ENCODE measurements at places on chromosomes 1 and 21.

DNA sequence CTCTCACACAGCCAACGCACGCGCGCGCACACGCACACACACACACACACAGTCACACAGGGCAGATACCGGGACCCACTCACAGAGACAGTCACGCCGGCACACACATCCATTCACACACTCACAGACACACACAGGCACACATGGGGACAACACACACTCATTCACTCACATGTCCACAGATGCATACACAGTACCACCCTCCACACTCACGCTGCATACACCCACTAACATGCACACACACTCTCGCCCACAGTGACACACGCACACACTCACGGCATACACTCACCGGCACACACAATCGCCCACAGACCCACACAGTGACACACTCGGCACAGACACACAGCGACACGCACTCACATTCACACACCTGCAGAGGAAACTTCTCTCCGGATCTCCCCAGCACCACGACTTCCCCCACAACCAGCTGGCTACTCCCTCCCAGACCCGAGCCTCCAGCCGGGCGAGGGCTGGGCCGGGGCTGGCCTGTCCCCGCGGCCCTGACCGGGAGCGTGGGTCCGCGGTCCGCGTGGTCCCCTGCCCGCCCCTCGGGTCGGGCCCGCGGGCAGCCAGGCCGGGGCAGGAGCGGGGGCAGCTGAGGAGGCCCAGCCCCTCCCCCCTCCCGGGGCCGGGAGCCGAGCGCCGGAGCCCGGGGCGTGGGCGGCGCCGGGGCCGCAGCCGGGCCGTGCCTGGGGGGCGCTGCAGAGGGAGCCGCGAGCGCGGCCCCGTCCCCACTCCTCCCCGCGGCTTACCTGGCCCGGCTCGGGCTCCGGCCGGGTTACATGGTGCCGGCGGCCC is 552 bp downstream of the DLGAP3 start:
- no peak for DNase-seq

DNA sequence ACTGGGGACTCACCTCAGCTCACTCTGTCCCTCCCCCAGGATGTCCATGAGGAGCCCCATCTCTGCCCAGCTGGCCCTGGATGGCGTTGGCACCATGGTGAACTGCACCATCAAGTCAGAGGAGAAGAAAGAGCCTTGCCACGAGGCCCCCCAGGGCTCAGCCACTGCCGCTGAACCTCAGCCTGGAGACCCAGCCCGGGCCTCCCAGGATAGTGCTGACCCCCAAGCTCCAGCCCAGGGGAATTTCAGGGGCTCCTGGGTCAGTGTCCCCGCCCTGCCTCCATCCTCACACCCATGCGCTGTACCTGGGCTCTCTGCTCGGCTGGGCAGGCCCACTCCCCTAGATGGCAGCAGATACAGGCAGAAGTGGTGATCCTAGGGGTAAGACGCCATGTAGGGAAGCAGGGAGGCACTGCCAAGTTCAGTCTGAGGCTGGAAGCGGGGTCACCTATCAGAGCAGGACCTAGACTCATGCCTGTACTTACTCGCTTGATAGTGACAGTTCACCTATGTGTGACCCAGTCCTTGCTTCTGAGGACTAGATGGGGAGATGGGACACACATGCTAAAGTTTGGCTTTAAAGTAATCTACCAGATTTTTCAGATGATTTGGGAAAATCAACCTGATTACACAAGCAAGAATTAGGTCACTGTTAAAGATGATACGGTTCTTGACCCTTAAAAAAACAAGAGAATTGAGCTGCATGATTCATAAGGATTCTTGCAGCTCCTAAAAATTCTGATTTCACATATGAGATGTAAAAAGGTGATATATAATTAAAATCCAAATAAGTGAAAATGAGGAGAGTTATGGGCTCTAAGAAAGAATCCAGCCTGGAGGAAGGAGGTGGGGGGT is 38.7 kb downstream of the ETNK2 start:
- no peak for DNase-seq

GRCh38 chr1:78408810-78409209 is 82.0 kb upstream of the PTGFR start:
- no peak for DNase-seq

- no peak for DNase-seq
Measured at GRCh38 chr1:31013187-31013864, 52.2 kb downstream of the PUM1 start.

DNA sequence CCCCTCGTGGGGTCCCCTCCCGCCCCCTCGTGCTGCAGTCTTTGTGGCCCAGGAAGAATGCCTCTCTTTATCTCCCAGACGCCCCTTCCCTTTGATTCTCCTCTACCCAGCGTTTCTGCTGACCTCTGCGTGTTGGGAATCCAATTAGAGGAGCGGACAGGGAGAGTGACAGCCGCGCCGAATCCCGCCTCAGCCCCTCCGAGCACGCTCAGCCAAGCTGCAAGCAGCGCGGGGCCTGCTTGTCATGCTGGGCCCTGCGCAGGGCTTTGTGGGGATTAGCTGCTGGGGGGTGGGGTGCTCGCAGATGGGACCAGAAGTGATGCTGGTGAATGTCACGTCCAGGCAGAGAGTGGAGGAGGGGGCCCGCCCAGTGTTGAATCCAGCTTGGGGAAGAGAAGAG is 91.1 kb downstream of the EPHB2 start:
- no peak for DNase-seq

DNA sequence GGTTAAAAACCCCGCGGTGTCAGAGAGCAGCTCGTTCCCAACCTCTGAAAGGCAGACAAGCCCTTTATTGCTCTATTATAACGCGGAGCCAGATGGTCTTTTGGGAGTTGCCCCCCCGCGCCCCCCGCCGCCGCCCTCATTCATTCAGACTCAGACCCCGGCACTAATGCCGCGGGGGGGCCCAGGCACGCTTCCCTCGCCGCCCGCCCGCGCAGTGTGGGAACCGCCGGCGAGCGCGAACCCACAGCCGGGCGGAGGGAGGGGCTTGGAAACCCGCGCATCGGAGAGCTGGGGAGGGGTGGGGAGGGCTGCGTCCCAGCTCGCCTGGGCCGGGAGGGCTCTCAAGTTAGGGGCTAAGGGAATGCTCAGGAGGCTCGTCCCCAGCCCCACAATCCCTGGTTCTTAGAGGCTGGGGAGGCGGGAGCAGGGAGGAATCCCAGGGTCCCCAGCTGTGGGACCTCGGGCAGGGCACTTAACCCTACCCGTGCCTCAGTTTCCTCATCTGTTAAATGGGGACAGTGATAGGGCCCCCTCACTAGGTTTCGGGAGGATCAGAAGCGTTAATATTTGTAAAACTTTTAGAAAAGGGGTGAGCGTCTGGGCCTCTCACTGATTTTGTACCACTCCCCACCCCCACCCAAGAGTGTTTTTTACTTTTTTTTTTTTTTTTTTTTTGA is 10.9 kb upstream of the HES5 start:
- DNase-seq: no peak

- no peak for DNase-seq
Measured at GRCh38 chr1:19479351-19480120, 5.8 kb downstream of the CAPZB start.

GRCh38 chr1:25947027-25947426 is 40.8 kb upstream of the STMN1 start:
- no peak for DNase-seq

DNA sequence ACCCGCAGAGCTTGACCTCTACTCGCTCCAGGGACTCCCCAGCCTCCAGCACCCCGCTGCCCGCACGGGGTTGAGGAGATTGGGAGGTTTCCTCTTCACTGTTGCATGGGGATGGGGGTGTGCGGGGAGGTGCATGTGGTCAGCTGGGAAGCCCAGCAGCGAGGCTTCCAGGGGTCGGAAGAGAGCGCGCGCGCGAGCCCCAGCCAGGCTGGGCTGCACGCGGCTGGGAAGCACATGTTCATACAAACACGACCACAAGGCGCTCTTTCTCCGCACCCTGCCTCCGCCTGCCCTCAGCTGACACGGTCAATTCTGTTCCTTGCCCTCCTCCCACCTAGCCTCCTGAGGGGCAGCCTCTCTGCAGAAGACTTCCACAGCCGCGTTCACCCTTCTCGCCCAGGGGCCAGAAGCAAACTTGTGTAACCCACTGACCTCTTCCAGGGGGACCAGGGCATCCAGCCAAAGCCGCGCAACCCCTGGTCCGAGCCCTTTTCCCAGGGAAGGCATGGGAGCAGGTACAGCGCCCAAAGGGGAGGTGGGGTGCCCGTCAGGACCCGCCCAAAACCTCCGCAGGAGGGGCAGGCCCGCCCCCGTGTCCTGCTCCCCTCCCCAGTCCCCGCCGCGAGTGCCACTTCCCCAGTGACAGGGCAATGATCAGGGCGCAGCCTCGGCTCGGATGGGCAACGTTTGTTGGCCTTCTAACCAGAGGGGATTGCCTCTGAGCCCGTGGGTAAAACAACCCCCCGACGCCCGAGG is 1.3 kb downstream of the COL24A1 start:
- DNase-seq: no peak

DNA sequence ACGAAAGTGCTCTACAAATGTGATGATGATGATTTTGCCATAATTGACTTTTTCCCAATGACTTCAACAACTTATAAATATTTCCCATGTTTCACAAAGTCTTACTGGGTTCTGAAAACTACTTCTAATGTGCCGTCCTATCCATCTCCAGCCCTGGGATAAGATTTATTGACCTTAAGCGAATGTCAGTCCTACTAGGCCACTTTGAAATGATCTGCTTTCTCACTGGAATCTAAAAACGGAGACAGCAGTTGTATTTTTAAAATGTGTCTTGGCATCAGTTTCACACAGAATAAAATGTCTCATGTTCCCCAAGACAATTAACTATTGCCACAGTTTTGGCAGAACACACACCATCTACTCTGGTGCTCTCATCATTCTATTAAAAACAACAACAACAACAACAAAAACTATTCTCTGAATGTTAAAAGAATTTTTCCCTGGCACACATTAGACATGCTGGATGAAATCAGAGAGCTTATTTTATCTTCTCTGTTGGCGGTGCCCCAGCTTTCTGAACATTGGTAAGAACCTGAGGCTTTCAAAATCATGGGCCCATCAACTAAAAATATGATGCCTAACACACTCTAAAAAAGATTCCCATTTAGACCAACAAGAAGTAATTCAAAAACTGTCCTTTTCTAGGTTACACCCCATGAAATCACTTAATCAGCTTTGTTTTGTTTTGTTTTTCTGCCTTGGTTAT is 23.1 kb upstream of the DNASE2B start:
- DNase-seq: no peak

DNA sequence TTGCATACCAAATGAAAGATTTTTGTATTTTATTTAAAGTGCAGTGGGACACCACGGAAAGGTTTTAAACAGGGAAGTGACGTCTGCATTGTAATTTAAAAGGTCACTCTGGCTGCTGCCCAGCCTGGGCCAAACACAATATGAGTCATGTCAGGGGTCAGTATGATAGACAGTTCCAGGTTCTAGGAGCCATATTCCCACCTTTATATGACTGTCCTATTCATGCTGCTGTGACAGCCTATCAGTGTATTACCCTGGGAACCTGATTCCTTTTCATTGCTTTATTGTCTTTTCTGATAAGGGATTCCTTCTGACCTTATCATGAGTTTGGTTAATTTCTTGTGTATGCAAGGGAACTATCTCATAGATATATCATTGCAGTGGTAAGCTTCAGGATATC is 5.3 kb downstream of the VANGL1 start:
- no peak for DNase-seq

GRCh38 chr1:24952413-24952841 is 22.4 kb upstream of the RUNX3 start:
- DNase-seq: peak; percentile 81

DNA sequence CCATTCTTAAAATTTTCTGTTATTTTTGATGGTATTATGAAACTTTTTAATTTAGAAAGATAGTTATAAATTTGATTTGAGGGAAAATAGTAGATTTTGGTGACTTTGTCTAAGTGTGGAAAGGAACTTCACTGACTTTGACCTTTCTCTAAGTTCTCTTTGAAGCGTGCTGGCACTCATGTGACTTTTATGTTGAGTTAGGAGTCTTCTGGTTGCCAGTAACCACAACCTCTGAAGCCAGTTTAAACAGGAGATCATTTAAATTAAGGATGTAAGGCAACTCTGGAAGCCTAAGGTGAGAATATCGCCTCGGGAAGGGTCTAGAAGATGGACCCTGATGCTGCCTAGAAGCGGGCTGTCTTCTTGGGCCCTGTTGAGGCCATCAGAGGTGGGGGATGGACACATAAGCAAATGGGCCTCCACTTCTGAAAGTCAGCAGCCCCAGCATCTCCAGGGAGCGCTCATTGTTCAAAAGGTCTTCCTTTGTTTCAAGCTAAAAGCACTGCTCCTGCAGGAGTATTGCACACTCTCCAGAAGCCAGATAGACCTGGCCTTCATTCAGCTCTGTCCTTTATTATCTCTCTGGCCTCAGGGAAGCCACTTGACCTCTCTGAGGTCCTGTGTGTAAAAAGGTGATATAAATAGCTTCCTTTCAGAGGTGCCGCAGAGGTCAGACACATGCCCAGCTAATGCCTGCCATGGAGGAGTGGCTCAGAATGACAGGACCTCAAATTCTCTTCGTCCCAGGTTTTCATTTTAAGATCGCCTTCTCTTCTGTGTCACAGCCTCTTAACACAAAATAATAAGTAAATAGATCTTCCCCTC is 5.1 kb upstream of the RCAN1 start:
- DNase-seq: no peak

GRCh38 chr1:225422795-225423517 is 4.9 kb downstream of the LBR start:
- no peak for DNase-seq

- no peak for DNase-seq
Measured at GRCh38 chr1:29237852-29238619, 1.7 kb downstream of the PTPRU start.

DNA sequence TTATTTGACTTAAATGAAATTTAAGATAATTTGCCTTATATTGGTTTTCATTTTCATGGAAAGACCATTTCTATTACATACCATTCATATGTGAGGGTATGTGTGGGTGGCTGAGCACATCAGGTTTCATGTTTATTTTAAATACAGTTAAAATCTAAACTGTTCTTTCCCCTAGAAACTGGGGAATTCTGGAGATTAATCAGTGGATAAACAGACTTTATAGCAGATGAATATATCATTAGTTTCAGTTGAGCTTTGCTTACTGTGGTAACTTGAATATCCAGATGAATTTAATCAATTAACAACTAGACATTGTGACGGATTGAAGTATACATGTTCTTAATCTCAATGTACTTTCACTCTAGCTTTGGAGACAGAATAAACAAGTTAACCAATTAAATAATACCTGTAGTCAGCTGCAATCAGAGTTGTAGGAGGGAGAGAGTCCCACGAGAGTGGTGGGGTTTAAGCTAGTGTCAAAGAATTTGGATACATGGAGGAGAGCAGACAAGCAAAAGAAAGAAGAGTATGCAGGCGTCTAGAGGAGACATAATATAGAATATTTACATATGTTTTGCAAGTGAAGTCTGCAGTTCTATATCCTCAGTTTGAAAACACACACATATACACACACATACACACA is 97.6 kb downstream of the PDE4B start:
- no peak for DNase-seq

GRCh38 chr1:22089787-22090186 is 37.3 kb downstream of the CDC42 start:
- DNase-seq: peak; percentile 42

- no peak for DNase-seq
Measured at GRCh38 chr1:3594706-3595377, 16.5 kb downstream of the MEGF6 start.

All from activated CD4-positive, alpha-beta T cell treated with anti-CD3 and anti-CD28 coated beads, Interleukin-2, Interleukin-6, amounts not matched to agents 100 ng/mL and 50 ng/mL, durations not matched to agents 16 hours and 8 hours (primary cell).